ENCODE measurements at places on chromosomes 12 and 14.

DNA sequence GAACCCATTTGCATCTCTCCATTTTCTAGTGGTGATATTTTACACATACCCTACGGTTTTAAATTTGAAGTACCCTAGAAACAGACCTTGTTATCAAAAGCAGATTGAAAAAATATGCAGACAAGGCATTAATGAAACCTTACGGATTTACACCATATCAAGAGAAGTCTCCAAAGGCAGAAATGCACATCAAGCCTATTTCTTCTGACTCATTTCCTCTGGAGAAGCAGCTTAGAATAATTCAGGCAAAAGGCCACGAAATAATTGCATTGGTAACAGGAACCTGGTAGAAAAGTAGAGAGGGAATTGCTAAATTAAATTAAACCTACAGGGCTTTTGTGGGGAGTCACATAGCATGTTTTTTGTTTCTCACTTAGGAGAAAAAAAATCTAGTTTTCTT lies 34.7 kb downstream of the KICS2 start:
- no peak for DNase-seq

DNA sequence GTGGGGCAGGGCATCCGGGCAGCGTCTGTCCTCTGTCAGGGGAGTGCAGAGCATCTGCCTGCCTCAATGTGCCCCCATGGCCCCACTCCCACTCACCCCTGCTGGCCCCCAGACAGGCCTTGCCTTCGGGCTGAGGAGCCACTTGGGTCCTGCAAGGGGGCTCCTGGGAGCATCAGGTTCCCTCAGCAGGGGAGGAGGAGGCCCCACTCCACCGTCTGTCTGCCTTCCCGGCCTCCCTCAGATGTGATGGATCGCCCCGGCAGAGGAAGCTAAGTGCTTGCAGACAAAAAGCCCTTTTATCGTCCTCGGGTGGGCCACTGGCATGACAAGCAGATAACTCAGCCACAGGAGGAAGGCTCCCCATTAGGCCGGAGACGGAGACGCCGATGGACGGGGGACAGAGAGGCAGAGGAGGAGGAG lies 35.1 kb downstream of the NCOR2 start:
- DNase-seq: no peak

DNA sequence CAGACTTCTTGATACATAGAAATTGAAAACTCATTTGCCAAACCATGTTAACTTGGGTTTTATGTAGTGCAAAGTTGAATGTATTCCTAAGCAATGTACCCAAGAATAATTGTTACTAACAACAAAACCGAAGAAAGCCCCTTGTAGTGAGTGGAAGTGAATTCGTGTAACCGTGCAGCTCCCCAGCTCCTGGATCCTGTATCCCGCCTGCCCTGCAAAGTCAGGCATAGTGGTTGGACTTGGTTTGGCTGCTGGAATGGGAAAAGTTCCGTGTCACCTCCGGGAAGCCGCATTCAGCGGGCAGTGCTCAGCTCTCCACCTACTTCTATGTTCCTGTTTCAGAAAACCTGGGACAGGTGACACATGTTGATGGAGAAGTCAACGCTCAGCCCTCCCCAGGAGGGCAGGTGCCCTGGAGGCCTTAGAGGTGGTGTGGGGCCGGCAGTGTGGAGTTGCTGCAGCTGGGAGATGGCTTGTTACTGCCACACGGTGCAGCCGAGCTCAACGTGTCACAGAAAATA lies 29.2 kb upstream of the C14orf180 start:
- DNase-seq: no peak

- DNase-seq: no peak
These were observed 319.8 kb downstream of the CEP128 start for GRCh38 chr14:80621701-80622100.

GRCh38 chr14:52850451-52850909 lies 59.1 kb upstream of the GNPNAT1 start:
- DNase-seq: no peak

GRCh38 chr12:93221841-93222240 lies 155.9 kb upstream of the NUDT4 start:
- no peak for DNase-seq
